ENCODE measurements at places on chromosomes 16 and 17. TPM values are rescaled to one million over a fixed set of nuclear protein-coding genes. Genes with fewer than 3 reads are reported as not detected.

GRCh38 chr16:87576171-87576570 is 26.1 kb upstream of the JPH3 start:
- no peak for DNase-seq

PMFBP1 gene
- 0.33 TPM for total RNA-seq

CMTR2 gene
- 18.1 TPM for total RNA-seq

GRCh38 chr16:62019851-62020250 is 16.4 kb downstream of the CDH8 start:
- no peak for DNase-seq

DNA sequence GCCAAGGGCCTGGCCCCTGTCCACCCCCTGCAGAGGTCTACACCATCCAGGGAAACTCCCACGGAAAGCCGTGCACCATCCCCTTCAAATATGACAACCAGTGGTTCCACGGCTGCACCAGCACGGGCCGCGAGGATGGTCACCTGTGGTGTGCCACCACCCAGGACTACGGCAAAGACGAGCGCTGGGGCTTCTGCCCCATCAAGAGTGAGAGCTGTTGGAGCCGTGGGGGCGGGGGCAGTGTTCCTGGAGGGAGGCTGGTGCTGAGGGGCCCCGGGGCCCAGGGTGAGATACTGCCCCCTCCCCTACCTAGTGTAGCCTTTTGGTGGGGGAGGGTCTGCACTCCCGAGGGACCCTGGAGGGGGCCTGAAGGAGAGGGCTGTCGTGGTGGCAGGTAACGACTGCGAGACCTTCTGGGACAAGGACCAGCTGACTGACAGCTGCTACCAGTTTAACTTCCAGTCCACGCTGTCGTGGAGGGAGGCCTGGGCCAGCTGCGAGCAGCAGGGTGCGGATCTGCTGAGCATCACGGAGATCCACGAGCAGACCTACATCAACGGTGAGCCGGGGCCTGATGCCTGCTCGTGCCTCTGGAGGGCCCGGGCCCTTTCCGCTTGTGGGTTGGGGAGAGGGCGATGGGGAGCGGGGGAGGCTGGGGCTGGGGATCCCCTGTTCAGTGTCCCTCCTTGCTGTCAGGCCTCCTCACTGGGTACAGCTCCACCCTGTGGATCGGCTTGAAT is 38.8 kb downstream of the MRC2 start:
- no peak for DNase-seq

- no peak for DNase-seq
These were observed 71.8 kb downstream of the SRCIN1 start for GRCh38 chr17:38533866-38534497.
